ENCODE measurements at places on chromosomes 3 and 15.
A peak's percentile ranks its signal among the peaks of the same experiment; 100 is the strongest.

GRCh38 chr3:51671734-51672475 is 853 bp downstream of the TEX264 start:
- H3K36me3 ChIP-seq, result peaks cover 35% of the 10 kb centered on the region
- peak overlapping the region; percentile 26 for H3K27ac ChIP-seq
- H3K27me3 ChIP-seq, result no peaks in the 10 kb centered on the region
- H3K4me1 ChIP-seq, result peaks cover 23% of the 10 kb centered on the region
- peak; percentile 76 for DNase-seq

- no peak overlapping the region for H3K27ac ChIP-seq
- H3K4me3 ChIP-seq, result no peak overlapping the region
- no peaks in the 10 kb centered on the region for H3K36me3 ChIP-seq
- H3K4me1 ChIP-seq, result peaks cover 1% of the 10 kb centered on the region
- peaks cover 42% of the 10 kb centered on the region for H3K27me3 ChIP-seq
These were observed 190.6 kb downstream of the SHQ1 start for GRCh38 chr3:72657666-72658065.

GRCh38 chr3:170732660-170733245 is 137.2 kb downstream of the RPL22L1 start:
- peaks cover 20% of the 10 kb centered on the region for H3K36me3 ChIP-seq
- no peak overlapping the region for H3K27ac ChIP-seq
- no peak overlapping the region for H3K4me3 ChIP-seq
- H3K27me3 ChIP-seq, result no peaks in the 10 kb centered on the region
- peak; percentile 18 for DNase-seq

GRCh38 chr3:71718072-71718471 is 7.1 kb downstream of the EIF4E3 start:
- no peak overlapping the region for H3K27ac ChIP-seq
- no peak overlapping the region for H3K4me3 ChIP-seq
- H3K36me3 ChIP-seq, result no peaks in the 10 kb centered on the region
- no peaks in the 10 kb centered on the region for H3K4me1 ChIP-seq

- no peaks in the 10 kb centered on the region for H3K36me3 ChIP-seq
- H3K27me3 ChIP-seq, result no peaks in the 10 kb centered on the region
- no peaks in the 10 kb centered on the region for H3K4me1 ChIP-seq
- no peak overlapping the region for H3K4me3 ChIP-seq
These were observed 182.0 kb upstream of the BHLHE40 start for GRCh38 chr3:4797201-4797705.

- H3K4me1 ChIP-seq, result peaks cover 5% of the 10 kb centered on the region
- H3K27ac ChIP-seq, result no peak overlapping the region
- DNase-seq, result no peak
- H3K4me3 ChIP-seq, result no peak overlapping the region
- no peaks in the 10 kb centered on the region for H3K27me3 ChIP-seq
- peaks cover 3% of the 10 kb centered on the region for H3K36me3 ChIP-seq
These were observed 193.7 kb downstream of the TCF12 start for GRCh38 chr15:57112178-57112577.

GRCh38 chr3:165642761-165643420 is 194.3 kb downstream of the BCHE start:
- H3K27ac ChIP-seq, result peak overlapping the region; percentile 99
- no peaks in the 10 kb centered on the region for H3K27me3 ChIP-seq
- H3K4me1 ChIP-seq, result peaks cover 1% of the 10 kb centered on the region
- H3K36me3 ChIP-seq, result no peaks in the 10 kb centered on the region
- H3K4me3 ChIP-seq, result peak overlapping the region; percentile 38

- peaks cover 11% of the 10 kb centered on the region for H3K4me1 ChIP-seq
- no peaks in the 10 kb centered on the region for H3K27me3 ChIP-seq
- no peak overlapping the region for H3K4me3 ChIP-seq
- H3K36me3 ChIP-seq, result peaks cover 7% of the 10 kb centered on the region
- DNase-seq, result no peak
- H3K27ac ChIP-seq, result peak overlapping the region; percentile 83
These were observed 8.7 kb downstream of the ARHGAP31 start for GRCh38 chr3:119302697-119303551.

GRCh38 chr15:74907163-74907870 is 666 bp upstream of the FAM219B start:
- no peaks in the 10 kb centered on the region for H3K27me3 ChIP-seq
- peaks cover 44% of the 10 kb centered on the region for H3K36me3 ChIP-seq
- DNase-seq, result no peak
- peaks cover 20% of the 10 kb centered on the region for H3K4me1 ChIP-seq
- H3K4me3 ChIP-seq, result peak overlapping the region; percentile 85
- H3K27ac ChIP-seq, result peak overlapping the region; percentile 59

DNA sequence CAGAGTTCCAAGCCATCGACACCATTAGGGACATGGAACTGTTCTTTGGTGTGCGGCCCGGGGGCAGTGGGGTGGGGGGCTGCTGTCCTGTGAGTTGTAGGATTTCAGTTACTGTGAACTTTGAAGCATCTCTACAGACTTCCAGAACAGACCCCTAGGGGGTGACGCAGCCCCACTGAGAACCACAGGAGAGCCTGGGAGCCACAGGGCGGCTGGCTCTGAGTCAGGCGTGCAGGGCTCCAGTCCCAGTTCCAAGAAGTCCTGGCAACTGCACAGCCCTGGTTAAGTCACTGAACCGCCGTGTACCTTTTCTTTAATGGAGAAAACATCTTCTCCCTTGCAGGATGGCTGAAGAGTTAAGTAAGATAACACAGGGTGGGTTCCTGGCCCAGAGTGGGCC is 23.5 kb upstream of the LRTM1 start:
- peak overlapping the region; percentile 24 for H3K27ac ChIP-seq
- H3K36me3 ChIP-seq, result no peaks in the 10 kb centered on the region
- H3K4me1 ChIP-seq, result peaks cover 19% of the 10 kb centered on the region
